Stimulated activated CD4-positive, alpha-beta T cell treated with anti-CD3 and anti-CD28 coated beads, Interleukin-12 subunit alpha, Interleukin-12 subunit beta, amount 100 ng/mL, for 24 hours (primary cell): ENCODE measurements at places on chromosomes 6 and 20.

GRCh38 chr20:57179265-57179664 lies 87.2 kb downstream of the BMP7 start:
- DNase-seq, result no peak

GRCh38 chr20:24016607-24017457 lies 28.3 kb upstream of the GGTLC1 start:
- no peak for DNase-seq

GRCh38 chr6:63640062-63640461 lies 4.5 kb downstream of the PHF3 start:
- no peak for DNase-seq

- DNase-seq, result no peak
Measured at GRCh38 chr6:111850295-111850937, 22.8 kb downstream of the FYN start.

GRCh38 chr6:33298773-33299236 lies at the start of gene RGL2:
Gene RGL2 (minus strand): TSS chr6:33298942. CDS start chr6:33298610, 332 bp downstream.
- DNase-seq, result no peak
